ENCODE measurements at places on chromosomes 7 and 10.

GRCh38 chr10:60042262-60042661, 135.9 kb upstream of the CCDC6 start:
- DNase-seq: no peak
- no peak overlapping the region for H3K27ac ChIP-seq
- H3K36me3 ChIP-seq: no peaks in the 10 kb centered on the region

DNA sequence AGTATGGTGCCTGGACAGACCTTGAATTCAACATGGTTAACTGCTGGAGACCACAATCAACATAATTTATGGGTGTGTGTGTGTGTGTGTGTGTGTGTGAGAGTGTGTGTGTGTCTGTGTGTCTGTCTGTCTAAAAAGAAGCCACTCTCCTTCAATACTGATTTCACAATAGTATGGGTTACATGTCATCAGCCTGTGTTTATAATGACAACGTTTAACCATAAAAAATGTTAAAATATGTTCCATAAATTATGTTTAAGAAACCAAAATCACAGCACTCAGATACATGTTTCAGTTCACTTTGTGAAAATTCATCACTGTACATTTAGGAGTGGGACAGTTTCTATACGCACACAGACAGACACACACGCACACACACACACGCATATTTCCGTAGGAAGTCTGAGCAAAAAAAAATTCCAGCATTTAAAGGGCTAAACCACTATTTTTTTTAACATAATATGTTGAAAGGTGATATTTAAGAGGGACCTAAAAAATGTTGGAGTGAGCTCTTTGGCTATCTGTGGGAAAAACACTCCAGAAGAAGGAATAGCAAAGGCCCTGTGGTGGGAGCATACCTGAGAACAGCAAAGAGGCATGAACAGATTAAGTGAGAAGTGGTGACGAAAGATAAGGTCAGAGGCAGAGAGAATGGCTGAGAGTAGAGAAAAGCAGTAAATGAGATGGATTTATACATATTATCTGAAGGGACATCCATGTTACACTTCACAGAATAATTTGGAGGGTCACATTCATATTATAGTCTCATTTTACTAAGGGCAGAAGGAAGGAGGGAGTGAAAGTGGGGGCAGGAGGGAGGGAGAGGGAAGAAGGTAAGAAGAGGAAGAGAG, 10.9 kb downstream of the PDZD8 start:
- no peak overlapping the region for H3K27ac ChIP-seq
- peaks cover 2% of the 10 kb centered on the region for H3K36me3 ChIP-seq
- no peak for DNase-seq
- no peak overlapping the region for H3K4me3 ChIP-seq

GRCh38 chr10:20993830-20994527, 96.9 kb upstream of the NEBL start:
- no peak for DNase-seq
- no peak overlapping the region for H3K27ac ChIP-seq
- H3K4me3 ChIP-seq: no peak overlapping the region
- H3K4me1 ChIP-seq: no peaks in the 10 kb centered on the region
- H3K27me3 ChIP-seq: no peaks in the 10 kb centered on the region

DNA sequence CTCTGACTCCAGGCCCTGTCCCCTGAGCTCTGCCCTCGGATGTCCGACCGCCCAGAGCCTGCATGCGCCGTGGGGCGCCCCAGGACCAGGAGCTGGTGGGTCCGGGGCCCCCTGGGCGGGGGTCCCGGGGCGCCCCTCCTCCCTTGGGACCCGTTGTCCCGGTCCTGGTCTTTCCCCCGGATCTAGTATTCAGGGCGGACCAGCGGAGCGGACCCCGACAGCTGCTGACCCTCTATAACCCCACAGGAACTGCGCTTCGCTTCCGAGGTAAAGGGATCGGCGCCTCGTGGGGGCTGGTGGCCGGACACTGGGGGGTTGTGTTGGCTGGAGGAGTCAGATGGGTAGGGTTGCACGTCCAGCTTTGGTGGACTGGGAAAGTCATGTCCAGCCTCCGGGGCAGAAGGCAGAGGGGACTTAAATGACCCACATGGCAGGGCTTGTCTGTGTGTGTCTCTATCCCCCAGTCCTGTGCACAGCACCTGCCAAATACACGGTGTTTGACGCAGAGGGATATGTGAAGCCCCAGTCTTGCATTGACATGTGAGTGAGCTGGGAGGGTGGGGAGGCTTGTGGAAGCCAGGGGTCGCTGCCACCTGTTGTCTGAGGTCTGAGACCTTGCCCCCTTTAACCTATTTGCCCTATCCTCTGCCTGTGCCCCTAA, 520 bp downstream of the MOSPD3 start:
- peak overlapping the region; percentile 97 for H3K4me3 ChIP-seq
- peaks cover 11% of the 10 kb centered on the region for H3K36me3 ChIP-seq
- H3K27ac ChIP-seq: peak overlapping the region; percentile 66
- H3K27me3 ChIP-seq: no peaks in the 10 kb centered on the region

DNA sequence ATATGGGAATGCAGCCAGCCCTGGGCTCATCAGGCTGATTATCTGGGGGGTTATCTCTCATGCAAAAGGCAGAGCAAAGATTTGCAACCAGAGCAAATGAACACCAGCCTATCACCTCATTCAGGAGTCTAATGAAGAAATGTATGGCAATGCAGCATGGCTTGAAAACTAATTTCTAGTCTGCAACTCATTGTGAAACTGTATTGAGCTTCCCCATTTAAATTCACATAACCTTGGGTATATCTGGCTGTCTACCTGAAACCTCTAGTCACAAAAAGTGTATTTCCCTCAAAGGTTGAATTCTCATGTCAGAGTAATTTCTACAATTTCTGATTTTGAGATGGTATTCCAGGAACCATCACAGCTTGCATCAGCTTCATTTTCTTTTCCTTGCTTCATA, 240.0 kb downstream of the SDHAF3 start:
- no peak overlapping the region for H3K27ac ChIP-seq
- no peaks in the 10 kb centered on the region for H3K27me3 ChIP-seq
- no peak for DNase-seq
- H3K4me3 ChIP-seq: no peak overlapping the region
- no peaks in the 10 kb centered on the region for H3K4me1 ChIP-seq
- no peaks in the 10 kb centered on the region for H3K36me3 ChIP-seq

GRCh38 chr7:122407195-122407594, 102.6 kb upstream of the FEZF1 start:
- H3K36me3 ChIP-seq: no peaks in the 10 kb centered on the region
- no peak for DNase-seq
- H3K4me3 ChIP-seq: no peak overlapping the region
- H3K4me1 ChIP-seq: no peaks in the 10 kb centered on the region
- H3K27me3 ChIP-seq: no peaks in the 10 kb centered on the region
- H3K27ac ChIP-seq: no peak overlapping the region

GRCh38 chr7:132882714-132883428, 199.0 kb downstream of the CHCHD3 start:
- peak overlapping the region; percentile 16 for H3K27ac ChIP-seq
- no peak overlapping the region for H3K4me3 ChIP-seq
- no peaks in the 10 kb centered on the region for H3K27me3 ChIP-seq
- DNase-seq: no peak
- H3K4me1 ChIP-seq: peaks cover 20% of the 10 kb centered on the region
- peaks cover 21% of the 10 kb centered on the region for H3K36me3 ChIP-seq

DNA sequence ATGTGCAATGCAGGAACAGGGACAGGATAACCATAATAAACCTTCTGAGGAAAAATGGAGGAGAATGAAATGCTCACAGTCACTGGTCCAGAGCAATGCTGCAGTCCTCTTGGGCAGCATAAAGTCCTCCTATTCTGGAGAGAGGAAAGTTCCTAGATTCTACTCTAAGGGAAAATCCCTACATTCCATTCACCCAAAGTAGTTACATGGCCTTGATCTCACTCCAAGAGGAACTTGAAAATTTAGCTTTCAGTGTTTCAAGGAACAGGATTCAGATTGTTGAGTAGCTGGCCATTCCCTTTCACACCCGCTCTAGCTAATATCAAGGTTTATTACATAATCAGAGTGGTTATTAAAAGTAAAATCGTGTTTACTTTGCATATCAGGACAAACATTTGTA, 168.3 kb downstream of the CHRM2 start:
- no peaks in the 10 kb centered on the region for H3K4me1 ChIP-seq
- no peak overlapping the region for H3K4me3 ChIP-seq
- no peak for DNase-seq
- no peak overlapping the region for H3K27ac ChIP-seq

Measured in stimulated activated naive B cell treated with anti-CD40 and anti-IgM and Interleukin-4, amounts not matched to agents 10 μg/mL and 1 μg/mL and 100 μg/mL, for 72 hours (primary cell).